ENCODE measurements at places on chromosomes 7 and 10.

DNA sequence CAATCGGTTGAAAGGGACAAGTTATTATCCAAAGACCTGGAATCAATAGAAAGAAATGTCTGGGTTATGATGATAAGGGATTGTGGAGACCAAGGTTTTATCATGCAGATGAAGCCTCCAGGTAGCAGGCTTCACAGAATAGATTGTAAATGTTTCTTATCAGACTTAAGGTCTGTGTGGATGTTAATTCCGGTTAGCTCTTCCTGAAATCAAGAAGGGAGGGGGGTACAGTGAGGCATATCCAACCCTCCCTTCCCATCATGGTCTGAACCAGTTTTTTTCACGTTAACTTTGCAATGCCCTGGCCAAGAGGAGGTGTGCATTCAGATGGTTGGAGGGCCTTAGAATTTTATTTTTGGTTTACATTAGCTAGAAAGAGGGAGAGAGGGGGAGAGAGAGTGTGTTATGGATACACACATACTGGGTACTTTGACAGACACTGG lies 9.8 kb upstream of the LRRC61 start:
- no peak for DNase-seq

GRCh38 chr7:107867858-107868466 lies 23.0 kb upstream of the DLD start:
- DNase-seq = no peak

GRCh38 chr10:45433716-45434469 lies 59.9 kb downstream of the ALOX5 start:
- no peak for DNase-seq

DNA sequence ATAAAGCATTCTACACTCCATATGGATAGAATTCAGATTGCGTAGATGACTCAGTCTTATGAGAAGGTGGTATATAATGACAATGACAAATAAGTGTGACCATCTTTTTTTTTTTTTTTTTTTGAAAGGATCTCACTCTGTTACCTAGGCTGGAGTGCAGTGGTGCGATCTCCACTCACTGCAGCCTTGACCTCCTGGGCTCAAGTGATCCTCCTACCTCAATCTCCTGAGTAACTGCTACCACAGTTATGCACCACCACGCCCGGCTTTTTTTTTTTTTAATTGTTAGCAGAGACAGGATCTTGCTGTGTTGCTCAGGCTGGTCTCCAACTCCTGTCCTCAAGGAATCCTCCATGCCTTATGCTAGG lies 43.2 kb upstream of the NRP1 start:
- no peak for DNase-seq

GRCh38 chr7:82105463-82105862 lies 335.6 kb upstream of the HGF start:
- no peak for DNase-seq

- DNase-seq = no peak
Observed at GRCh38 chr7:76292213-76292573, 10.3 kb upstream of the HSPB1 start.

DNA sequence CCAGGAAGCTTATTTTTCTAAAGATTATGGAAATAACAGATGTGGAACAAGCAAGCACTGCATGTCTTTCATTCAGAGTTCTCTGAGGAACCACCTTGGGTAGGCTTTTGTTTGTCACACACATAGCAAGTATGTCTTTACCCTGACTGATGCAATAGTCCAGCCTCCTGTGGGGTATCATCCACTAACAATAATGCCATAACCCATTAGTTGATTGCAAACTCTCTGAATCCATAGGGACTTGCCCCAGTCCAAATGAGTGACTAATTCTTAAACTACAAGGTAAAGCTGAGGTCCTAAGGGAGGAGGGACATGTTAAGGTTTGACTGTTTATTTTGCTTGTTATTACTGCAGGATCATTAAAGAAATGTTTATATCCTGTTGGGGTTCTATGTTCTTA lies 151.4 kb upstream of the PRPS1L1 start:
- DNase-seq = no peak

DNA sequence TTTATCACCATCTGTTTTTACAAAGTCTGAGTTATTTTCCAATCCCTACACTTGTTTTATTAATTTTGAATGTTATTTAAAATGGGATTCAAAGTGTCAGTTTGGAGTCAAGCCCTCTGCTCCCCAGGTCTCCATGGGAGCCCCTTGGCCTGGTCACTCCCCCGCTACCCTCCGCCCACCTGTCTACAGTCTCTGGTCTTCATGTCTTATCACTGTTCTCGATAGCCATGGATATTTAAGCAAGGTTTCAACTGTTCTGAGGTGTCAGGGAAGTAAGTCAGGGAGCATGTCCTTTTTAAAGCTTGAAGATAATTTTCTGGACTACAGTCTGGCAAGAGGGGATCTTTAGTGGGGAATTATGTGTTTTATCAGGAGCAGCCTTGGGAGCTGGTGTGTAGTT lies 19.1 kb upstream of the HPS1 start:
- DNase-seq = no peak

DNA sequence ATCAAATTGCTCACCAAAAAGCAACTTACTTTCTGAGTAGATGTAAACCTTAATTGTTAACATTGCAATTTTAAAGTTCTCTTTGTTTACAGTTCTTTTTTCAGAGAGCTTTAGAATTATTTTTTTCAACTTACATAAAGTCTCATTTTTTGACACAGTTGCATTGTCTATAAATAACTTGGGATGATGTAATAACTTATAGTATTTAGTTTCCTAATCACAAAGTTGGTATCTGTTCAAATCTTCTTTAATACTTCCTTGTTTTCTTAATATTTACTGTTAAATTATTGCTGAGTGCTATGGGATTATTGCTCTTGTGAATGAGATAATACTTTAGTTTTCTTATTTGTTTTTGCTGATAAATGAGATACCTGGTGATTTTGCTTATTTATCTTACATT lies 18.9 kb upstream of the SUV39H2 start:
- no peak for DNase-seq

DNA sequence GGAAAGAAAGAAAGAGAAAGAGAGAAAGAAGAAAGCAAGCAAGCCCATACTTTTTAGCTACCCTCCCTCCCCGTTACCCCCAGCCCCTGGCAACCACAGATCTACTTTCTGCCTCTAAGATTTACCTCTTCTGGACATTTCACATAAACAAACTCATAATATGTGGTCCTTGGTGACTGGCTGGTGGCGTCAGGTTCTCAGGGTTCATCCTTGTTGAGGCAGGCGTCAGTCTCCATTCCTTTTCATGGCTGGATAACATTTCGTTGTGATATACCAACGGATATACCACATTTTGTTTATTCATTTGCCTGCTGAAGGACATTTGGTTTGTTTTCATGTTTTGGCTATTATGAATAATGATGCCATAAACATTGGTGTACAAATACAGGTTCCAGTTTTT lies 30.5 kb downstream of the CDH23 start:
- no peak for DNase-seq

GRCh38 chr7:17947620-17948019 lies 7.3 kb upstream of the SNX13 start:
- DNase-seq = no peak

- DNase-seq = no peak
Observed at GRCh38 chr10:79438699-79439085, 6.7 kb downstream of the ZCCHC24 start.

GRCh38 chr10:6649903-6650302 lies 69.8 kb upstream of the PRKCQ start:
- DNase-seq = no peak

DNA sequence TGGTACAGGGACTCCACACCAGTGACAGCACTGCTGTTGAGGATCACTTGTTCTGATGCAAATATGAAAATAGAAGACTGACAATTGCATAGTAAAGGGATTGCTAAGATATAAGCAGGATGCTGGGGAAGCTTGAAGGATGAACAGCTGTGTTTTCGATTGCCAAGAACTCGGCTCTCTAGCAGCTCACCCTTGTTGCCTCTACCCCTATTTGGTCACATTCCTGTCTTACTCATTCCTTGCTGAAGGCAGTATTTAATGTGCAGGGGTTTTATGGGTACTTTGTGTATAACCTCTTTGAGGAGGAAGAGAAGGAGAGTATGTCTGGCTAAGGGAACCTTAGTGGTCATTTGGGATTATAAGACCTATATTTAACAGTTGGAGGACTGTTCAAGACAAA lies 218.8 kb downstream of the AUTS2 start:
- peak; percentile 68 for DNase-seq

DNA sequence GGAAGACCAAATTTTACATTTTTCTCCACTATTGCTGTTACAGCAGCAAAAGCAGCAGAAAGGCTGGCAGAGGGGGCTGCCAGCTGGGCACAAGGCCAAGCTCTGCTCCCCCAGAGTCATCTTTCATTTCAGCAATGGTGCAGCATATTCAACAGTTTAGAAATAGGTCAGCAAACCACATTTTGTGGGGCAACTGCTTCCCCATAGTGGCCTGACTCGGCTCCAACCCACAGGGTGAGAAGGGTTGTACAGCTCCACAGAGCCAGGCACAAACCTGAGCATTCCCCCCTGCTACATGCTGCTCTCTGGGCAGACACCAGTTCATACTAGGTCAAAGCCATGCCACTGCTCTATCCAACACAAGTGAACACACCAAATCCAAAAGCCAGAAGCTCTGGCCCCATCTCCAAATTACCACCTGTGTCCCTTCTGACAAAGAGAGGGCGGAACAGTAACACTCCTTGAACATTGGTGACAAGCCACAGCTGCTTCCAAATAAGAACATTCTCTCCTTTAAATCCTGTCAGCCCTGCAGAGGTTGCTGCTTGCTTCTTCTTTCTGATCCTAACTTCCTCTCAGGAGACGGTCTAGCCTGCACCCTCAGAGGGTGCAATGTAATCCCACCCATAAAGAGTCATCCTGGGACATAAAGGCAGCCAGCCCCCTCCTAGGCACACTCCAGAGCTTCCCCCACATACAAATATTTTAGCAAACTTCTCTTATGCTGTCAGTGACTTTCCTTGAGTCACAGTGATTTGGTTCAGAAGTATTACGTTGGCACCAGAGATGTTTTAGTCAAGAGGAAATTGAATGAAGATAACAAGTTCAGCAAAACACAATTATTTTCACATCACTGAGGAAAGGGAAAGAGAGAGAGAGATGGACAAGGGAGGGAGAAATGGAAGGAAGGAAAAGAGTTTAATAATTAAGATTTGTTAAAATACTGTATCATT lies 39.0 kb upstream of the SLIT1 start:
- DNase-seq = no peak

- no peak for DNase-seq
Observed at GRCh38 chr10:44017483-44018145, 367.3 kb downstream of the CXCL12 start.

- no peak for DNase-seq
Observed at GRCh38 chr7:114133717-114134116, 214.9 kb upstream of the PPP1R3A start.

GRCh38 chr7:31890766-31891165 lies 179.4 kb downstream of the PDE1C start:
- no peak for DNase-seq

DNA sequence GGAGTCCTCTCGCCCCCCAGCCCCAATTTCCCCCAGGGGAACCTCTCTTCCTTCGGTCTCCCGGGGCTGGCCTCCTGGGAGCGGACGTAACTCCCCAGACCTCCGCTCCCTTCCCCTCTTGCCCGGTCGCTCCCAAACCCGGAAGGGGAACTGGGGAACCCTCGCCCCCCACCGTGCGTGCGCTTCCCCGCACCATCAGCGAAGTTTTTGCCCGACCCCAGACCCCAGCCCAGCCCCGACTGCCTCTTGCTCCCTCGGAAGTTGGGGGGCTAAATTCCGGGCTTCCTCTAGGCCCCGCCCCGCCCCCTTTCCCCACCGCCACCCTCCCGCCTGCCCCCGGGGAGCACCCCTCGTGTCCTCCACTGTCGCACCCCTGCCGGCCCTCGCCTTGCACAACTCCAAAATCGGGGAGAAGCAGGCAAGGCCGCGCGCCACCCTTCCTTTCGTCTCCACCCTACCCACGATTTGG lies 436 bp downstream of the GNB2 start:
- no peak for DNase-seq

DNA sequence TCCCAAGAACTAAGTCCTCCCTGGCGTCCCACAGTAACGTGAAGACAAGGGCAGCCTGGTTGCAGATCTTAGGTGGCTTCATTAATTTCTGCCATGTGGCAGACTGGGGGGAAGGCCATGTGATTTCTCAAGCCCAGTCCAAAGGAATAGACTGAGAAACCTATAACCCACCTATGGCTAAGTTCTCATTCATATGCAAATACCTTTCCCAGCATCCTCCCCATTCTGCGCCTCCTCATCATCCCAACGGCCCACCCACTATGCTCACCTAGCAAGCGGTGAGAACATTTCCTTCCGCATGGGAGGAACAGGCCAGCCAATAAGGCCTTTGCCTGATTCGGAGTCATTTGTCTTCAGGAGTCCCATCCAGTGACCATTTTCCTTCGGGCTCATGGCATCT lies 8.2 kb upstream of the CLEC2L start:
- no peak for DNase-seq

Measured in GM04503 (cell line).